ENCODE measurements at places on chromosomes 6 and 20.

- DNase-seq = no peak
Measured at GRCh38 chr6:158653577-158654354, 3.9 kb downstream of the SYTL3 start.

- no peak for DNase-seq
Measured at GRCh38 chr6:168555618-168556273, 114.8 kb downstream of the SMOC2 start.

DNA sequence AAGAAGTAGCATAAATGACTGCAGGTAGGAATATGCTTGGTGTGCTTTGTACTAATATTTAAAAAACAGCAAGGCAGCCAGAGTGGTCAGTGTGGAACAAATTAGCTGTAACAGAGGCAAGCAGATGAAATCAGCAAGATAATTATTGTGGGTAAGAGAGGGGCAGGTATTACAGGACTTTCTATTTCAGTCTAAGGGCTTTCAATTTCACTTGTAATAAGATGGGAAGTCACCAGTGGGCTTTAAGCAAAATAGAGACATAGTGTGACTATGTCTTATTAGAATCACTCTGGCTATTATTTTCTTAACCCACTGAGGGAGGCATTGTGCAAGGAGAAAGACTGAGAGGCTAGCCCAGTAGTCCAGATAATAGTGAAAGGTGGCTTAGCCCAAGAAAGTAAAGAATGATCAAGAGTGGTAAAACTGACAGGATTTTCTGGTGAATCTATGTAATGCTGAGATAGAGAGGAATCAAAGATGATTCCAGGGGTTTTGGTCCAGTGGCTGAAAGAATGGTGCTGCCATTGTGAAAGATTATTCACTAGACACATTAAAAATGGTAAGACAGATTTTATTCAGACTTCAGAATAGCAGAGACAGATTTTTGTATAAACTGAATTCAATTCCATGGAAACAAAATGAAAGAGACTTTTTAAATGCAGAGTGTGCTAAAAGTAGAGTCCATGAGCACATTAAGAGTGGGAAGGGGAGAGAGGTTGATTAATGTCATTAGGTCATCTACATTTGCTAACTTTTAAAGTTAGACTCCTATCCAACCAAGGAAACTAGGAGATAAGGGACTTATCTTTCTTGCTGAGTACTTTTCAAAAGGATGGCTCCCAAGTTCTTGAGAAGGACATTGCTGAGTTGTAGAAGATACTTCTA, 1136.0 kb downstream of the HACE1 start:
- DNase-seq = no peak

DNA sequence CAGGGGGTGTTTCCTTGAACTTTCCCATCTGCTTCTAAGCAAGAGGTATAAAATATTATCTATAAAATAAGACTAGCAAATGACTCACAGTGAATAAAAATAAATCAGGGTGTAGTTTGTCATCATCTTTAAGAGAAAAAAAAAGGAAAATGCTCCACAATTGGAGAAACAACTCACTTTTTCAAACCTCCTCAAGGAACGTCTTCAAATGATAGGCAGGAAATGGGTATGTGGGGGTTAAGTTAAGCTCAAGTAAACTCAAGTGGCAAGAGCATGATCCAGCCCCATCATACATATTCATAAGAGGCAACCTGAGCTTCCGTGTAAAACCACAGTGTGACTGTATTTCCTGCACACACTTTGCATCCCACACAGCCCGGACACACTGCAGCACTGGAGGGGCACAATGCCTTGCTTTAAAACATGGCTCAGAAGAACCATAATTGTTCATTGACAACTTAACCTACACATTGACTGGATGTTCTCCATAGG, 58.5 kb upstream of the CEP85L start:
- no peak for DNase-seq

DNA sequence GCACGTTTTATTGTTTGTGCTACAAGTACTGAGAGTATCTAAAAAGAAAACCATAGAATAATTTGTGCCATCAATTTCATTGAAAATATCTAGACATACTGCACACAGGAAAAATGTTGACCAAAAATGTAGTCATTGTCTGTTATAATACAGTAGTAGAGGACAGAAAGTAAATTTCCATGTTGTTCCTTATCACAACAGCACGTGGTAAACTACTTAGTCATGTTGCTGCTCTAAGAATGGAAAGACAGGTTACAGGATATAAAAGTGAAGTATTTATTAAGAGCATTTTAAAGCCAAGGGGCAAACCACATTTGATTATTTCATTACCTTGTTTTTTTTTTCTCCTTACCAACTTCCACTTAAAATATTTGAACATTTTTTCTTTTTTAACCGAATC, 89.0 kb upstream of the CEP85L start:
- no peak for DNase-seq

DNA sequence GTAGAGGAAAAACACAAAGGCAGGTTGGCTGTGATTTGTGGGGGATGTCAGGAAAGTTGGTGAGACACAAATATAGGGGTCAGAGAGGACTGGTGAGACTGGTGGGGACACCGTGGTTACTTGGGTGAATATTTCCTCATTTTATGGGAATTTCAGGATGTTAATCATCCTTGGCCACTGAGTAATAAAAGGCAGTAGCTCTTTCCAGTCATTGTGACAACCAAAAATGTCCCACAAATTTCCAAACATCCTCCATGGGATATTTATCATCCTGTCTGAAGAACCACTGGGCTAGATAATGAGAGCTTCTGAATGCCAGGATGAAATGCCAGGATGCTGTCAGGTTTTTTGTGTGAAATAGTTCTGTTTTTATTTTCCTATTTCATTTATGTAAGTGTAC, 374.1 kb downstream of the CD109 start:
- no peak for DNase-seq

DNA sequence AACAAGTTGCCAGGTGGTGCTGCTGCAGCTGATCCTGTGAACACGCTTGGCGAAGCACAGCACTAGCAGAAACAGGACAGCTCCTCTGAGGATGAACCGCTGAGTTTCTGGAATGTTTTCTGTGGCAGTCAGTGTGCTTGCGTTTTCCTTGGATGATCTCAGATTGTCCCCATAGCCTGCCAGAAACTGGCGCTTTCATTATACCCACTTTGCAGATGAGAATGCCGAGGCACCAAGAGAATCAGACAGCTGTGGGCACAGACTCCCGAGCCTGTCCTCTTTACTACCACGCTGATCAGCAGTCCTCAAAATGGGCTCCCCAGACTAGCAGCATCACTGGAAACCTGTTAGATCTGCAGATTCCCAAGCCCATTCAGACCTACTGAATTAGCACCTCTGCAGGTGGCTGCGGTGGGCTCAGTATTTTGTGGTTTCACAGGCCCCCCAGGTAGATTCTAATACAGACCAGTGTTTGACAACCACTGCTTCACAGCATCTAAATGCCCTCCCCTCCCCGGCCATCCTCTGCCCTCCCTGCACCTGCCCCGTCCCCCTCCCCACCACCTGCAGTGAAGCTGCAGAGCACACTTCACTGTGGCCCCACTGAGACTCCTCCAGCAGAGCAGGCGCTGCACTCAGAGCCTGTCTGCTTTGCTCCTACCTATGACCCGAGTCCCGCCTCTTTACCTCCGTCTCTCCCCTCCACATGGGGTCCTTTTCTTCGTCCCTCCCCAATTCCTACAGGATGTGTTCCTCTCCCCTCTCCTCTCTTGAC, 29.6 kb downstream of the SPATA2 start:
- no peak for DNase-seq

- DNase-seq = no peak
Measured at GRCh38 chr6:37582306-37582705, 82.6 kb upstream of the CCDC167 start.

All from H54 (cell line).